ENCODE measurements at places on chromosomes 3 and 15.

- peak; percentile 36 for DNase-seq
Measured at GRCh38 chr3:194370753-194371152, 1.2 kb upstream of the LRRC15 start.

- DNase-seq, result peak; percentile 55
Measured at GRCh38 chr15:88920186-88920891, 7.2 kb upstream of the MFGE8 start.

DNA sequence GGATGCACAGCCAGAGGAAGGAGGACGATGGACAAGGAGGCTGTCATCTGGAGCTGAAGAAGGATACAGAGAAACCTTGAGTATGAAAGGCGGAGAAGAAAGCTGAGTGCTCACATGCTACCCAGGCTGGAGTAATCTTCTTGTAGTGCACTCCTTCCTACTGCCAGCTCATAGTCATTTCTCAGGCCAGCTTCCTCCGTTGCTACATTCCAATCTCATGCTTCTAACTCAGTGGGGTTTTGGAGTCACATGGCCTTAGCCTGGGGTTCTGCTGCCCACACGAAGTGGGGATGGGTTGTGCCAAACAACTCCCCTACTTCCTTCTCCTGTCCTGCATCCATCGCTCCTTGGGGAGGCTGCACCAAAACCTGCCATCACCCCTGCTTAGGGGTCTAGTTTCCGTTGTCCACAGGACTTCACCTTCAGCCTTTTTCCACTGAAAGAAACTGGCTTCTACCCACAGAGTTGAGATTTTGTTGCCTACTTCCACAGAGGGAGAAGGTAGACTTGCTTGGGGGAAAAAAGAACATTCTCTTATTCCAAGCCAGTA, 239.9 kb downstream of the EPHB1 start:
- DNase-seq, result no peak

DNA sequence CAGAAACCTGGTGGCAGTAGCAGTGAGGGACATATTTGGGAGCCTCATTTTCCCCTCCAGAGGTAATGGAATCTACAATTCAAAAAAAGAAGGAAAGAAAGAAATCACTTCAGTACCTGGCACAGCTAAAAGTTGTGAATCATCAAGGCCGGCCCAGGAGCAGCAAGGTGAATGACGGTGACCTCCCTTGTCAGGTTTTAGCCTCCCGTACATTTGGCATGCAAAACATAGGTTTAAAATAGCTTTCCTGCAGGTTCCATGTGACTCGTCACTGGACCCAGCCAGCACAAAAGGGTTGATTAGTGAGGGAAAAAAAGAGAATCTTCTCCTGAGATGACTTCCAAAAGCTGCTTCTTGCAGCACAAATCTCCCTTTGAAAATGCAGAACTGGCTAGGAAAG, 394.2 kb downstream of the LSAMP start:
- DNase-seq, result no peak

GRCh38 chr3:135809021-135809634, 156.4 kb upstream of the PPP2R3A start:
- no peak for DNase-seq

GRCh38 chr15:63221346-63221745, 31.9 kb downstream of the RAB8B start:
- DNase-seq, result no peak

- peak; percentile 7 for DNase-seq
Measured at GRCh38 chr3:108970561-108970960, 16.9 kb upstream of the GUCA1C start.

- DNase-seq, result no peak
Measured at GRCh38 chr15:72130272-72130671, 12.1 kb downstream of the SENP8 start.

DNA sequence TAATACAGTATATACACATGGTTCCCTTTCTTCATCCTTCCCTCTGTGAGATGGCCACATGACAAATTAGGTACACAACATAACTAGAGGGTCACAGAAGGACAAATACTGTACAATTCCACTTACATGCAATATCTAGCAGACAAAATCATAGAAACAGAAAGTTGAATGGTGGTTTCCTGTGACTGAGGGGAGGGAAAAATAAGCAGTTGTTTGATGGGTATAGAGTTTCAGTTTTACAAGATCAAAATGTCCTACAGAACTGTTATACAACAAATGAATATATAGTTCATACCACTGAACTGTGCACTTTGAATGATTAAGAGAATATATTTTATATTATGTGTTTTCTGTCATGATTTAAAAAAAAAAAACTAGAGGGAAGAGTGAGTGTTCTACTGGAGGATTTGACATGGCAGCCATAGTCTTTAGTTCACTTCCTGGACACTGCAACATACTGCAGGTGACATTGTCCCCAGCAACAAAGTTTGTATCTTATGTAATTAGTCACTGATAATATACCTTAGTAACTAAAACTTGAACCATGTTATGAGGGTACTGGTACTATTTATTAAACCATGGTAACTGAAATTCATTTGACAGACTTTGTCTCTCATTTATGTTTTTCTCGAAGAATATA, 37.2 kb downstream of the CCDC54 start:
- no peak for DNase-seq

GRCh38 chr3:150666167-150666566, 37.6 kb downstream of the ERICH6 start:
- no peak for DNase-seq

DNA sequence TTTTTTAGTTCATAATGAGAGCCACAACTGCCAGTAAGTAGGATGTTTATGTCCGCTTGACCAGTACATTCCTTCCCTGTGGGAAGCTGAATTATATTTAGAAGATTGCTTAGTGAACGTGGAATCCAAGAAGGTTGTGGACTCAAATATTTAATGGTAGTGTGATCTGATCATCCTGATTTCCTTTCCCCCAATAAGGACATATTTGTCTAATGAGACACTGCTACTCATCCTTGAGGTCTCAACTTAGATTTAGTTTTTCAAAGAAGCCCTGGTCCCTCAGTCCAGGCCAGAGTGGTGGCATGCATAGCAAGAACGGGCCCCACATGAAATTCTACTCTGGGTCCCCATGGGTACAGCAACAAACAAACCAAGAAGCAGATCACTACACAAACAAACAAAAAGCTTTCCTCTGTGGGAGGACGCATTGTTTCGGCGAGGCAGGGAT, 60.8 kb downstream of the USP13 start:
- DNase-seq, result peak; percentile 80

- no peak for DNase-seq
Measured at GRCh38 chr3:38684546-38684945, 35.1 kb upstream of the SCN5A start.

GRCh38 chr3:177778633-177779032, 581.4 kb upstream of the TBL1XR1 start:
- DNase-seq, result no peak

DNA sequence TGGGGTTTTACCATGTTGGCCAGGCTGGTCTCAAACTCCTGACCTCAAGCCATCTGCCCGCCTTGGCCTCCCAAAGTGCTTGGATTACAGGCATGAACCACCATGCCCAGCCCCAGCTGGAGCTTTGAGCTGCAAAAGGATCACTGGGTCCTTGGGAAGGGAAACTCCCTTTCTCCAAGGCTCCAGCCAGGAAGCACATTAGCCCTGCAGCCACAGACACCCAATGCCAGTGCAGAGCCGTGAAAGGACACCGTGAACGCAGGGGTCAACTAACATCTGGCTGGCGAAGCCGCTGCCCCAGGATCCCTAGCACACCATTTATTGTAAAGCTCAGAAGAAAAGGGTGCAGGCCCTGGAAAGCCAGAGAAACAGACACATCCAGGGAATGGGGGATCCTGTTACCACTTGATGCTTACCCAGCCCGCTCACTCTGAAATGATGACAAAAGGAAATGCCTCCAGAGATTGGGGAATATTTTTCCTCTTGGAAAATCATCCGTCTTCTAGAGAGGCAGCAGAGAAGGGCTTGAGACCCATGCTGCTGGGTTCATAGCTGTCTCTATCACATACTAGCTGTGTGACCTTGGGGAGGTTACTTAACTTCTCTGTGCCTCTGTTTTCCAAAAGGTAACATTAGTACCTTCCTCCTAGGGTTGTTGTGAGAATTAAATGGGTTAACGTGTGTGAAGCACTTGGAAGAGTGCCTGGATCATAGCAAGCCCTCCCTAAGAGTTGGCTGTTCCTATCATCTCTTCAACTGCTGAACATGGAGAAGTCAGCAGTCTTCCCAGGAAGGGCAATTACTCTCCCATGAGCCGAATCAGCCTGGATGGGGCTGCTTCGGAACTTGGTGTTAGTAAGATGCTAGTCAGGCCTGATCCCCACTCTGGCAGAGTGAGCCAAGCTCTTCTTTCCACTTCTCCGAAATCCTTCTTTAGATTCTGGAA, 40.8 kb downstream of the LMCD1 start:
- DNase-seq, result no peak

- DNase-seq, result peak; percentile 48
Measured at GRCh38 chr15:77456746-77457145, 36.1 kb downstream of the HMG20A start.

DNA sequence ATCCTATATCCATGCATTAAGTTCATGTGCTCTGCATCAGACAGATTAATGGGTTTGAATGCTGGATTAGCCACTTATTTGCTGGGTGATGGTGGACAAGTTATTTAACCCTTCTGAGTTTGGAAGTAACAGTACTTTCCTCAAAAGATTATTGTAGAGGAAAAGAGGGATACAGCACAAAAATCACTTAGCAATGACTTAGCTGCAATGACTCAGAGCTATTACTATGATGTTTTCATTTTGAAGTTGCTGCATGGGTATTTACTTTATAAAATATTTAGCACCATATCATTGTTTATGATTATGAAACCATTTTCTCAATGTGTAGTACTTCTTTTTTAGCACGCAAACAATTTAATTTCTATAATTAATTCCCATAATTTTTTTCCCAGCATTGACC, 248.4 kb downstream of the MYRIP start:
- DNase-seq, result no peak

DNA sequence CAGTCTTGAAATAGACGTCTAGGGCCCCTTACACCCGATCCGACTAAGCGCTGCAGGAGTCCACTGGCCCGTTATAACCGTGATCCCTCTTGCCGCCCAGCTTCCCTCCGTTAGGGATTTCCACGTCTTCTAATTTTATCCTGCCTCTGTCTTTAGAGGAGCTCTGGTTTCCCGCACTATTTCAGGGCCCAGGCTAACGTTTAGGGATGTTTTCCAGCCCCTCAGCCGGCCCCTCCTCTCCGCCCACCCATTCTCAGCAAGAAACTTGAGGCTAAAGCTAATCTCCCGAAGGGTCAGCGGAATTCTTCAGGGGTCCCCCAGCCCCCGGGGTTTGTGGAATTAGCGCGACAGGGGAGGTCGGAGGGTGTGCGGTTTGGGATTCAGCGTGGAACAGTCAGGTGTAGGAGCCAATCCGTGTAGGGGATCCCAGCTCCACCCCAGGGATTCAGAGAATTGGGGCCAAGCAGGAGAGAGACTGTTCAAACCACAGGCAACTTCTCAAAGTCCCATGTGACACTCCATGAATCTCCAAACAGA, 1.6 kb downstream of the PTX3 start:
- no peak for DNase-seq

GRCh38 chr3:195159814-195160165, 111.2 kb downstream of the XXYLT1 start:
- no peak for DNase-seq

DNA sequence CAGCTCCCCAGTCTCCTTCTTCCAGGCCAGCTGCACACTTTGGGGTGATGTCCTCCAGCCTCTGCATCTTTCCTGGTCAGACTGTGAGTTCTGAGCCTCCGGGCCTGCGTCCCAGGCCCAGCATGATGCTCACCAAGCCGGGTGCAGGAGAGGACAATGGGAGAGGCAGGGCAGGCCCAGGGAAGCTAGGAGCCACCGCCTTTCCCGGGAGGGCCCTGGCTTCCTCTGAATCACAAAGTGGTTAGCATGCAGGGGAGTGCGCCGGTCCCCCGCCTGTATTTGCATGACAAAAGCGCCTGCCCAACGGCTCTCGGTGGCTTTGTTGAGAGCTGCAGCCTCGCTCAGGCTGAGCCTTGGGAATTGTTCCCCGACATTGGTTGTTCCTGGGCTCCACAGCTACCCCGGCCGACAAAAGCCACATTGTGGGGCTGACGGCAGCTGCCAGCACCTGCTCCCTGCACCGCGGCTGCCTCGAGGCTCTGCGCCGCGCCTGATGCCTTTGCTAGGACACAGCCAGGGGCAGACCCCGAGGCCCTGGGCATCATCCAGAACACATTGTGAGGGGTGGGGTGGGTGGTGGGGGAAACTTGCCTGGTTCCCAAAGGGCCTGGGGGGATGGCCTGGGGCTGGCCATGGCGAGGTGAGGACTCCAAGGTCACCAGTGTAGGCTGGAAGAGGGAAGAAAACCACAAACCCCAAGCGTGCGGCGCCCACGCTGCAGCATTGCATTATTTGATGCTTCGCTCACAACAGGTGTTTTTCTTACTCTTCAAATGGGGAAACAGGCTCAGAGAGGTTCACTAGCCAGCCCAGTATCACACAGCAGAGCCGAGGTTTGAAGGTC, 20.0 kb upstream of the KLF13 start:
- peak; percentile 89 for DNase-seq

GRCh38 chr3:89164774-89165173, 57.4 kb downstream of the EPHA3 start:
- no peak for DNase-seq

- no peak for DNase-seq
Measured at GRCh38 chr15:36960947-36961227, 139.5 kb downstream of the MEIS2 start.

DNA sequence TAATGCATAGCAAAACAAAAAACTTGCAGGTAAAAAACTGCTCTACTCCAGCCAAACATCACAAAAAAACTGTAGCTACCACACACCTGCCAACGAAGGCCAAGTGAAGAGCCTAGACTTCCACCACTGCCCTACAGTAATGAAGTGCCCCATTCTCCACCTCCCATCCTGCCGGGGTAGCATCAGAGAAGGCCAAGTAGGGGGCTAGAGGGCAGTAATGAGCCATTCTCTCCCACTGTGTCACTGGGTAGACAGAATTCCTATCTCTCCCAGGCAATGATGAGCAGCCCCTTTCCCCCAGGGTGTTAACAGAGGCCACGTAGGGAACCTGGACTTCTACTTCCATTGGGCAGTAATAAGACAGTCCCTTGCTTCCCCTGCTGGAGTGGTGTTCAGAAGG, 9.5 kb downstream of the SEC22C start:
- peak; percentile 15 for DNase-seq

- peak; percentile 52 for DNase-seq
Measured at GRCh38 chr15:28989239-28989830, 103.6 kb downstream of the APBA2 start.

GRCh38 chr15:100722551-100723314, 120.3 kb downstream of the ASB7 start:
- no peak for DNase-seq

DNA sequence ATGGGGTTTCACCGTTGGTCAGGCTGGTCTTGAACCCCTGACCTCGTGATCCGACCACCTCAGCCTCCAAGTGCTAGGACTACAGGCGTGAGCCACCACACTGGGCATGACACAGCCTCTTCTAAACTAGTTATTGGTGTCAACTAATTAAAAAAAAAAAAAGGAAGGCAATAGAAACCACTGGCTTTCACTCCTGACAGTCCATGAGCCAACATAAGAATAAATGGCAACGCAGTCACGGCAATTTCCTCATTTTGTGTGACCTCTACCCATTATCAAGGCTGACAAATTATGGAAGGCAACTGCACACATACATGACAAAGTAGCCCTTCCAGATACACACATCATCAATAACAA, 5.9 kb downstream of the ARHGEF3 start:
- DNase-seq, result no peak

GRCh38 chr3:72490688-72491435, 357.4 kb downstream of the SHQ1 start:
- DNase-seq, result peak; percentile 16
